ENCODE measurements at places on chromosomes 13 and 19. TPM values are rescaled to one million over a fixed set of nuclear protein-coding genes. Genes with fewer than 3 reads are reported as not detected.

The INSL3 gene
- 0.63 TPM for polyA plus RNA-seq

The CBY2 gene
- polyA plus RNA-seq: not detected

The SH2D3A gene
- 1.3 TPM for polyA plus RNA-seq

The RAB20 gene
- 3.3 TPM for polyA plus RNA-seq

The EID2B gene
- polyA plus RNA-seq: 20.2 TPM

The TEAD2 gene
- 33.2 TPM for polyA plus RNA-seq

The TNFSF13B gene
- 1.6 TPM for polyA plus RNA-seq

The ICAM5 gene
- polyA plus RNA-seq: 3.7 TPM

The CABP5 gene
- polyA plus RNA-seq: not detected

The KCNK6 gene
- polyA plus RNA-seq: 2.1 TPM

The PBX4 gene
- 13.6 TPM for polyA plus RNA-seq

The FUT3 gene
- 0.32 TPM for polyA plus RNA-seq

The CAPN12 gene
- 2.8 TPM for polyA plus RNA-seq

The TUBB4A gene
- polyA plus RNA-seq: 565 TPM

The TJP3 gene
- polyA plus RNA-seq: 1.00 TPM

Data from spinal cord (tissue), 10 donors.